ENCODE measurements at places on chromosomes 1 and 21.

DNA sequence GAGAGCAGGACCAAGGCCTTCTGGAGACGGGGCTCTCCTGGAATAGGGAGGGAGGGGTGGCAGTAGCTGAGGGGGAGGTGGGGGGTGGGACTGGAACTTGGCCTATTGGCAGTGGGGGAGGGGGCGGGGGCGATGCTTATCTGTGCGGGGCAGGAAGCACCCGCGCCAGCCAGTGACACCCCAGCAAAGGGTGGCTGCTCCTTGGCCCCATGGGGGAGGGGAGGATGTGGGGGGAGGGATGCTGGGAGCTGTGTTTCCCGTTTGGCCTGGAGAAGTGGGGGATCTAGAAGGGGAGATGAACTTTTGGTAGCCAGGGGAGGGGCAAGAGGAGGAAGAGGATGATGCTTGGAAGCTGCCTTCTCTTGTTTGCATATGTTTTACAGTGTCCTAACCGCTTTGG is 11.0 kb downstream of the ZBTB7B start:
- no peak for DNase-seq

- DNase-seq: peak; percentile 23
These were observed 39.4 kb upstream of the VTCN1 start for GRCh38 chr1:117250061-117250606.

DNA sequence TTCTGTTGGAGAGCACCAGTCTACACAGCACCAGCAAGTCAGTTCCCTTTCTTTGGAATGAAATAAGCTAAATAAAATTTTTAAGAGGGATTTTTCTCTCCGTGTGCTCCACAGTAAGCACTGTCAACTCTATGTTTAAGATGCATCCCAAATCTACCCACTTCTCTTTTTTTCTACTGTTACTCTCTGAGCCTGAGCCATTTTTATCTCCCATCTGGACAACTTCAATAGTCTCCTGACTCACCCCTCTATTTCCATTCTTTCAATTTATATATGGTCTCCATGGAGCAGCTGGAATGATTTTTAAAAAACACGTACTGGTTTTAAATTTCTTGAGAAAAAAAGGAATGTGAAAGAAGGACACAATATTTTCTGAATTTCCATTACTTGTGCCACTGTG is 24.7 kb upstream of the CCT8 start:
- no peak for DNase-seq

DNA sequence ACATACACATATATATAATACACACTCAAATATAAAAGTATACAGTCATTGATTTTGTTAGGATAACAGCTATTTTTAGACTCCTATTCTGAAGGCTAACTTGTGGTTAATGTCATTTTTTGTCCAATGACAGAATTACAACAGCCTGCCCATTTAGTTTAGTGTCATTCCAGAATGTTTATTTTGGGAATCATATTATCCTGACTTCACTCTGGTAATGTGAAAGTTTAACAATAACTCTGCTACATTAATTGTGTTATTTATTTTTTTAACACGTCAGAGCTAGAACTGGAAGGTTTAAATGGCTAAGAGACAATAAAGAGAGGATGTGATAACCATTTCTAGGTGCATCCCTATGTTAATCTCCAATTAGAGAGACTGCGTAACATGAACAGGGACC is 648.1 kb downstream of the USP25 start:
- DNase-seq: no peak

GRCh38 chr21:32056791-32057190 is 184.0 kb downstream of the HUNK start:
- no peak for DNase-seq

DNA sequence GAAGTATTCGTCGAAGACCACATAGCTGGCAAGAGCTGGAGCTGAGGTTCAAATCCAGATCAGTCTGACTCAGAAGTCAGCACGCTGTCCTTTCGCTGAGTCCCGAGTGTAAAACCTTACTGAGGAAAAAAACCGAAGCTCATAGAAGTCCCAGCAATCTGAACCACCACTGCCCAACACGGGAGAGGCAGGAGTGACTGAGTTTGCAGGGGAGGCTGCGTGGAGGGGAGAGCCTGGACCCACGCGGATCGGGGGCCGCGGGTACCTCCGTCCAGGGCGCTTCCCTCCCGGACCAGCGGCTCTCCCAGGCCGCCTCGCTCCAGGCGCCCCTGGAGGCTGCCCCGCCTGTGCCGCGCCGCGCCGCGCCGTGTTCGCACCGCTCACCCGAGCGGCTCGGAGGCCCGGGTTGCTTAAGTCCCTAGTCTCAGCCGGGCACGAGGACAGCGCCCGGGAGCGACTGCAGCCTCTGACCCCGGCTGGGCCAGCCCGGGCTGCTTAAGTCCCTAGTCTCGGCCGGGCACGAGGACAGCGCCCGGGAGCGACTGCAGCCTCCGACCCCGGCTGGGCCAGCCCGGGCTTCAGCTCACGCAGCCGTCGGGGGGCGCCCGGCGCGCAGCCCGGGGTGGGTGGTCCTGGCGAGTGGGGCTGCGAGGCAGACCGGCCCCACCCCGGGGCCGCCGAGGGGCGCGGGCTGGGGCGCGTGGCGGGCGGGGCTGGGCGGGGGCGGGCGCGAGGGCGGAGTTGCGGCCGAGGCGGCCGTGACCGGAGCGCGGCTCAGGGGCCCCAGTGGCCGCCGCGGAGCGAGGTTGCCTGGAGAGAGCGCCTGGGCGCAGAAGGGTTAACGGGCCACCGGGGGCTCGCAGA is at the start of gene ADAMTSL4:
TSS of gene ADAMTSL4 (plus strand) at position 777 of the 864 bp plus-strand sequence. CDS start 2,881 bp downstream, outside the sequence.
- DNase-seq: peak; percentile 82

- DNase-seq: peak; percentile 80
These were observed 62.1 kb downstream of the FAAP20 start for GRCh38 chr1:2132222-2133038.

DNA sequence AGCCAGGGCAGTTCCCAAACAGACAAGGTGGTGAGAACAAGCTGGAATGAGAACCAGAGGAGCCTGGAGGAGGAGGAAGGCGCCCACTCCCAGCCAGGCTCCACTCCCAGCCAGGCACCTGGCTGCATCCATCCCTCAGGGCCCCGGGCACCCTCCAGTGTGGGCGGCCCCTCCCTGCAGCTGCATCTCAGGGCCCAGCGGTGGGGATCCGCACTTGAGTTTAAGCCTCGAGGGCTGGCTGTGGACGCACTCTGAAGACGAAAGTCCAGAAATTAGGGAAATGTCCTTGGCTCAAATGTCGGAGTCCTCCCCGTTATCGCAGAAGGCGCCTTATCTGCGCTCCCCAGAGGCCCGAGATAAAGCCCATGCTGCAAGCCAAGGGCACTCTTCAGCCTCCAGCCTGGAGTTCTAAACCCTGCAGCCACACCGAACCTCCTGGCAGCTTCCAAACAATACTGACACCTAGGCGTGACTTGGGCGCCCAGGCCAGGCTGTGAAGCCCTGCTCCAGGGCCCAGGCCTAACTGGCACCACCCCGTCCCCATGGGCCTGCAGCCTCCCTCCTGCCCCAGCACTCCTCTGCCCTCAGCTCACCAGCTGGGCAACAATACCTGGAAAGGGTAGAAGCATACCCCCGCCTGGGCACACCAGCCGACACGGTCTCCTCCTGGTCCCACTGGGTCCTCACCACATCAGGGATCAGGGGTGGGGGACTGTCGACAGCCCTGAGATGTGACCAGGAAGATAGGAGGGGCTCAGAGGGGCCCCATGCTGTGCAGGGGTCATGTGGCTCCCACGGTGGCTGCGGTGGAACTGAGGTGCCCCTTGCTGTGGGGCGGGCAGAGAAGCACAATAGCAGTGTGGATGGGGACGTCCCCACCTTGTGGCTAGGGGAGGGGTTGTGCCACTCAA is 184.8 kb upstream of the VAMP3 start:
- DNase-seq: no peak

DNA sequence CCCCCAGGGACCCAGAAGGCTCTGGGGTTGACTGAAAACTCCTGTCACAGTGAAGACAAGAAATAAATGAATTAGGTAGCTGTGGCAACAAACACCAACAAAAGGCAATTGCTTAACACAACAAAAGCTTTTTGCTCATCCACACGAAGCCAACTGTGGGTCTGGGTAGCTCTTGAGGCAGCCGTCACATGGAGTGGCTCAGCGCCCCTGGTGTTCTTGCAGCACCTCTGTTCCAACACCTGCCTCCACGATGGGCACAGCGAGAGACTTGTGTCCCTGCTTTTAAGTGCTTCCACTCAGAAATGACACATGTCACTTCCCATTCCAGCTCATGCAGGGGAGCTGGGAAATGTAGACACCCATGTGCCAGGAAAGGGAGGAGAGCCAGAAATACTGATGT is 364.5 kb upstream of the DUSP10 start:
- DNase-seq: no peak

DNA sequence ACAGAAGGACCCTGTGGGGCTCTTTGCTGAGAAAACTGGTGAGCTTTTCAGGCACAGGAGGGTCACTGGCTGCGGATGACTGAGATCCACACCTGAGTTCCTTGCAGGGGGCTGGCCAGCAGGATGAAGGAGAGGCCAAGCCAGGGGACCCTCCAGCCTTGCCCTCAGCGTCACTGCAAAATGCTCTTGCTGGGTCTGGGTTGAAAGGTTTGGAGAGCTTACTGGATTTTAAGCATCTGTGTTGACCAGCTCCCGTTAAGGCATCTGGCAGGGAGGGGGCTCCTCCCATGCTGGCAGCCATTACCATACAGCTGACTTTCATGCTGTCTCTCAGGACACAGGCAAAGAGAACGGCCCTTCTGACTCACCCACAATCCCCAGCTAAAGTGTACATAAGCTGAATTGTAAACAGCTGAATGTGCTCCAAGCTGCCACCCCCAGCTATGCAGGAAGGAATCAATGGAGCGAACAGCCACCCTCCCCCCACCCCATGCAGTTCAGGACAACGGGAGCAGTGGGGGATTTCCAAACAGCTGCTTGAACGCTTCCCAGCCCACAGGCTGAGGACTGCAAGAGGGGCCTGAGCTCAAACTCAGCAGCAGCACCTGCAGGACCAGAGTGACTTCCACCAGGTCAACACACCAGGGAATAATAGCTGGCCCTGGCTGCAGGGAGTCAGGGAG is 21.3 kb upstream of the A3GALT2 start:
- DNase-seq: peak; percentile 98

DNA sequence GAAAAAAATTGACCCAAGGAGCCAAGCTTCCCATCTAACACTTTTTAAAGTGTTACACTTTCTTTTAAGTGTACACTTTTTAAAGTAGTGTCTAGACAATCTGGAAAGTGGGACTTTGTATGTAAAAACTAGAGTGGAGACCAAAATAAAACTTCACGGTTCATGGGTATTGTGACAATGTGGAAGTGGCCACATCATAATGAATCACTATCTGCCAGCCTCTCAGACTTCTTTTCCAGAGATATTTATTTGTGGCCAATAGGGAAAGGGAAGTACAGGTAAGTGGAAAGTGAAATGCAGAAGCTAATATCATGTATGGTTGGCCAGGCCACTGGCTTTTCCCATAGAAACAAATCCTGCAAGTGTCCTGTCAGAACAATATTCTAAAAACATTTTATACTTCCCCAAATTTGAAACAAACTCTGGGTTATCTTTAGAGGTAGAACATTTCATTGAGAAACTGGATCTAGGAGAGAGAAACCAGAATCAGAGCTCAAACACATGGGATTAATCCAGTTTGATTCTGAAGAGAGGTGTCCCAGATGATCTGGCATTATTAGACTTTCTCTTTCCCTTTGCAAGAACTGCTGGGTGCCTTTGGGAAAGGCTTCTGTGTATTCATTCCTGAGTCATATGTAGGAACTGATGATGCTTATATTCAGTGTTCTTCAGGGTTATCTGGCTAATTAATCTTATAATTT is 2.0 kb downstream of the TNFSF18 start:
- peak; percentile 53 for DNase-seq

GRCh38 chr1:22241250-22241649 is 98.4 kb upstream of the WNT4 start:
- no peak for DNase-seq

DNA sequence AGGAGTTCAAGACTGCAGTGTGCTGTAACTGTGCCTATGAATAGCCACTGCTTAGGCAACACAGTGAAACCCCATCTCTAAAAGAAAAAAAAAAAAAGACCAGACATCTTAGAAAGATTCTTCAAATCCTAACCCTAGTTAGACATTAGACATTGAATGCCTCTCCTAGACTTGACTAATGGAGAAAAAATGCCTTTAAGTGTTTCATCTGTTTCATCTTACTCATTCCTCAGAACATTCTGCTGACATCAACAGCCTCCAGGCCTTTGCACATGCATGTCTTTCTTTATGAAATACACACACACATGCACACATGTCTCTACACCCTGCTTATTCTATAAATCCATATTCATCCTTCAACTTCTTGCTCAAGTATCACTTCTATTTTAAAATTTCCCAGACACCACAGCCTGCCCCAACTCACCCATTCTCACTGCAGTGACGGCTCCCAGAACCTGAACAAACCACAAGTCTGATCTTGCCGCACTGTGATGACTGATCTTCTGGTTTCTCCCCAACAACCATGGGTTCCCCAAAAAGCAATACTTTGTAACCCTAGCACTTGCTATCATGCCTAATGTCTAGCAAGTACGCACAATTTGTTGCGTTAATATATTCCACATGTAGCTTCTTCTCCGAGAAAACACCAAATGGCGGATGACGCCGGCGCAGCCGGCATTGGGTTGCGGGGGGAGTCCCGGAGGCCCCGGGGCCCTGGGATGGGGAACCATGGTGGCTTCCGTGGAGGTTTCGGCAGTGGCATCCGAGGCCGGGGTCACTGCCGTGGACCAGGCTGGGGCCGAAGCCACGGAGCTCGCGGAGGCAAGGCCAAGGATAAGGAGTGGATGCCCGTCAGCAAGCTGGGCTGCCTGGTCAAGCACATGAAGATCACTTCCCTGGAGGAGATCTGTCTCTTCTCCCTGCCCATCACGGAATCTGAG is 37.4 kb downstream of the LRRC52 start:
- peak; percentile 54 for DNase-seq

GRCh38 chr1:155360051-155360450 is 39.4 kb downstream of the RUSC1 start:
- no peak for DNase-seq

- DNase-seq: peak; percentile 64
These were observed 35.7 kb downstream of the ZBTB8B start for GRCh38 chr1:32500387-32501209.

- no peak for DNase-seq
These were observed 27.8 kb downstream of the THEM4 start for GRCh38 chr1:151881479-151881878.

GRCh38 chr21:32726839-32727686 is 750 bp downstream of the SYNJ1 start:
- DNase-seq: peak; percentile 47

DNA sequence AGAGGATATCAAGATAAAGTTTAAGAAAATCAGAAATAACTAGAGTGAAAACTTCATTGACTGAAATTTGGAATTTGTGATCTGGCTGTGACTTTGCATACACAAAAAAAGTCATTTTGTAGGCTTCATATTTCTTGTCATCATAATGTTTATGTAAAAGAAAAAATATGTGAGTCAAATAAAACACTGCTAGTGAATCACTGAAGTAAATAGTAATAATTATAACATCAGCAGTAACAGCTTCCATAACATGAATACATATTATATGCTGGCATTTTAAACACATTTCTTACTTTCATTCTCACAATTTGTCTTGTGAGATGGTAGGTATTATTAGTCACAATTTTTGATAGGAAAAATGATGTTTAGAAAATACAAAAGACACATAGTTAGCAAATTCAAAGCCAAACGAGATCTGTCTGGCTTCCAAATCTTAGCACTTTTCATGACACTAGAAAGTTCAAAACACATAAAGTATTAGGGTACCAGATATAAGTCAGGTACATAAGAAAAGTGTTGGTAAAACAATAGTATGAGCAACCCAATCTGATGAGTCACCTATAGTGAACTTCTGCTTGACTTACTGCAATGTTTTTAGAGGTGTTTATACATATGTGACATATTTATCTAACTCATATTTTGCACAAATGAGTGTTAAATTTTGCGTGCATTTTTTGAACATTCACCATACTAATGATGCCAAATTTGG is 241.0 kb upstream of the SNX7 start:
- peak; percentile 29 for DNase-seq

- DNase-seq: no peak
These were observed 61.5 kb upstream of the LYST start for GRCh38 chr1:235928197-235928596.

Data from EL (cell line).